Stimulated activated CD4-positive, alpha-beta T cell treated with anti-CD3 and anti-CD28 coated beads, Interleukin-12 subunit alpha, Interleukin-12 subunit beta, amount 100 ng/mL, for 4 hours (primary cell): ENCODE measurements at places on chromosomes 13 and 19.

GRCh38 chr19:51146751-51147150 lies 4.7 kb downstream of the SIGLEC7 start:
- no peak for DNase-seq

DNA sequence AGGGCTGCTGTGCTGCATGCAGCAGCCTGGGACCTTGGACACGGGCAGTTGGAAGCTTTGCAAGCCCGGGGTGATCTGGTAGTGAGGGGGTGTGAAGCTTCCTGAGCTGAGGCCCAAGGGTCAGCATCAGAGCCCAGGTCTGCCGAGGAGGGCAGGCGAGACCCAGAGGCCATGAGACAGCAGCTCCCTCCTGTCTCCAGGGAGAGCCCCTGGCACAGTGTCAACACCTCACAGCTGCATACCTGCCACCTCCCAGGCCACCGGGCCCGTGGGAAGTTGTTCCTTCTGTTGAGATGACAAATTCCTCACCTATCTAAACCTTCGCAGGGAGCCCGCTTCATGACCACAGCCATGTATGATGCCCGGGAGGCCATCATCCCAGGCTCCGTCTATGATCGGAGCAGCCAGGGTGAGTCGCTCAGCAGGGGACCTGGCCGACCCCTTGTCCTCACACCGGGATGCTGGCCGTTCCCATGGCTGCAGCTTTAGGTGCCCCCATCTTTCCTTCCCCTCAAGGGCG lies 32.1 kb downstream of the CERS1 start:
- DNase-seq = no peak

DNA sequence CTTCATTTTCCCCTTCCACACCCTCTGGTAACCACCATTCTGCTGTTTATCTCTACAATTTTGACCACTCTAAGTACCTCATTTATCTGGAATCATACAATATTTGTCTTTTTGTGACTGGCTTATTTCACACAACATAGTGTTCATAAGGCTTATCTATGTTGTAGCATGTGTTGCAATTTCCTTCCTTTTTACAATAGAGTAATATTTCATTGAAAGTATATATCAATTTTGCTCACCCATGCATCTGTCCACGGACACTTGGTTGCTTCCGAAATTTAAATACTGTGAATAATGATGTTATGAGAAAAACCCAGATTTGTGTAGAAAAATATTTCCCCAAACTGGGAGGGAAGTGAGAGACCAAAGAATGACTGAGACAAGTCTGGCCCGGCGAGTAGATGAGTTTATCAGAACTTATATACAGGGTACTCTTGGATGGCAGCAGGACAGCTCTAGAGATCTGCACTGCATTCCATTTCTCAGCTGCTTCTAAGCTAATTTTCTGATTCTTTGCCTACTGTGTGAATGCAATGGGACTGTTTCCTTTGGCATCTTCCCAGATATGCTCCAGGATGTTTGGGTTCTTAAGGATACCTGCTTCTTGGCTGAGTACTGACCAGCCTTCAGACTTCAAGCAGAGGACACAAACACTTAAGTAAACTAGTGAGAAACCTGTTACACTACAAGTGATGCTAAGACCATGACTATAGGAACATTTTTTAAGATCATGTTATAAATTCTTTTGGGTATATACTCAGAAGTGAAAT lies 834.0 kb upstream of the PCDH9 start:
- no peak for DNase-seq

DNA sequence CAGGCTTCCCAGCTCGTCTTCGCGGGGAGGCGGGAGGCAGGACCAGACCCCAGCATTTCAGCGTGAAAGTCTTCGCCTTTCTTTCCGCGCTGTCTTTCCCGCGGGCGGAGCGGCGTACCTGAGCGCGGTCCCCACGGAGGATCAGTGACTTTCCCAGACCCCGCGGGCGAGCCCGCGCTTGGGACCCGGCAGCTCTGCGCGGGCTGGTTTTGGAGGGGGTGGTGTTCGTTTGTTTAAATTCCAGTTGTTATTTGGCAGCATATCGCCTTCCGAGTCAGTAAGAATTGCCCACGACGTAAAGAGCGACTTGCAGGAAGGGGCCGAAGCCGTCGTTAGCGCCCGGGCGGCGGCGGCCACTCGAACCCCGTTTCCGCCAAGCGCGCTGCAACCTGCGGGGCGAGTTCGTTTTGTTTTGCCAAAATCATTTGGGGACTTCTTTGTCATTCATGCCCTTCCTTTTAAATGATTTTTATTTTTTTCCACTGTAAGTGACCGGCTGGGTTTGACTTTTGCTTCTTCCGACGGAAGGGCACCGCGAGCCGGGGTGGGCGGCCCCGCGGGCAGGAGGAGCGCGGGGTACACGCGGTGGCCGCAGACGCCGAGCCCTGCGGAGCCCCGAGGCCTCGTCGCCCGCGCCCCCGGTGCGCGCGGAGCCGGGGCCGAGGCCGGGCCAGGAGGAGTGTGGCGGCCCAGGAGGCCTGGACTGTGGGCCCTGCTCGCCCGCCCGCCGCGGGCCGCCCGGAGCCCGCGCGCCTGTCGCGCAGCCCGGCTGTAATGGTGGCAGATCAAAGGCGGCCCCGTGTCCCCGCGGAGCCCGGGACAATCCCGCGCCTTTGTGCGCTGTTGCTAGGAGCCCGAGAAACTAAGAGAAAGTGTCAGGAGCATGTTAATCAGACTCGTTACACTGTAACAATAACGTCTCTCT lies 75.9 kb downstream of the ZIC5 start:
- DNase-seq = peak; percentile 8

DNA sequence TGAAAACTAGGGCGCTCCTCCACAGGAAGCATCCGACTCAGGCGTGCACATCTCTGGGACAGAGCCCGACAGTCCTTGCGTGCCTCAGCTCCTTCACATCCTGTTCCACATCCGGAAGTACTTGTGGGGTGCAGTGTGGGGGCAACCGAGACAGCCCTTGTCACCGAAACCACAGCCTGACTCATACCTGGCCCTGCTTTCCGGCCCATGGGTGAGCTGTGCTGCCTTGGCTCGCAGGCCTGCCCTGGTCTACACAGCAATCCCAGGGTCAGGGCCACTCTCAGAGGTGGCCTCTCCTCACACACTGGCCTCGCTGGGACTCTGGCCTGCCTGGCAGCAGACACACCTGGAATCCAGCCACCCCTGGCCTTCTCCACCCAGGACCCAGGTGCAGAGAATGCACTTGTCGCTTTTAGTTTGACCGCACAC lies 100.4 kb downstream of the STK24 start:
- peak; percentile 72 for DNase-seq

GRCh38 chr19:39132344-39132969 lies 6.9 kb downstream of the PAK4 start:
- no peak for DNase-seq

DNA sequence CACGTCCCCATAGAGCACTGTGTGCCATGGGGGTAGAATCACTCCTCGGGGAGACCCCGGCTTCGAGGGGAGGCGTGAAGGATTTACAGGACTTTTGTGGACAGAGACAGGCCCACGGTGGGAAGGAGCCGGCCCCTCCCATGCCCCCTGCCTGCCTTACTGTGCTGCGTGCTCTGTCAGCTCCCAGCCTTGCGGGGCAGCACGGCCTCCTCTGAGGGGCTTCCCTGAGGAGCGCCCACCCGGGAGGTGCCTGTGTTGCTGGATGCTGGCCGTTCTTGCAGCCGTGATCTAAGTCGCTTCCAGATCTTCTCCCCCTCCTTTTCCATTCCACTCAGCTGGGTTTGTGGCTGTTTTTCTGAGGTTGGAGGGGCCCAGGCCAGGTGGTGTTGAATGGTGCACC lies 29.1 kb downstream of the PLEKHJ1 start:
- no peak for DNase-seq

GRCh38 chr13:25722893-25723292 lies 328.9 kb downstream of the SHISA2 start:
- DNase-seq = no peak

DNA sequence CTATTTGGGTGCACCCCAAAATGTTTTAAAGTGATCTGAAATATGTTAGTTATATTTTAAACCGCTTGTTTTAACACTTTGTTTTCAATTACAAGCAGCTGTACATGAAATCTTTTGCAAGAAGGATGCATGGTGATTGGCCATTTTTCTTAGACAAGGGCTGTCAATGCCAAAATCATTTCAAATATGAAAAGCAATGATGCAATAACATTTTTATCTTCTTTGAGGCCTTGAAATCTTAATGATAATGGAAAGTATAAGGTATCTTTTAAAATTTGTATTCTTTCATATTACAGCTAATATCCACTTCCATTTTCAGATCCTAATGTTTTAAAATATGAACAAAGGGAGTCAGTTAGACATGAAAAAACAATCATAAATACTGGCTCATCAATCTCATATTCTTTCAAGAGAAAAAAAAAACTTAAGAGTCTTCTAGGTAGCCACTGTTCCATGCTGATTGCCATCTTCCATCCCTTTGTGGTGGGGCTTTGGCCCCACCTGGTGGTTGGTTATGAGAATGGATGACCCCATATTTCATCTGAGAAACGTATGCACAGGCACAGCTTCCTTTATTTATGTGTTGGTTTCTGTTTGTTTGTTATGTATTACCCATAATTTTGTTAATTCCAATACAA lies 330.3 kb upstream of the MIR17HG start:
- DNase-seq = peak; percentile 2

DNA sequence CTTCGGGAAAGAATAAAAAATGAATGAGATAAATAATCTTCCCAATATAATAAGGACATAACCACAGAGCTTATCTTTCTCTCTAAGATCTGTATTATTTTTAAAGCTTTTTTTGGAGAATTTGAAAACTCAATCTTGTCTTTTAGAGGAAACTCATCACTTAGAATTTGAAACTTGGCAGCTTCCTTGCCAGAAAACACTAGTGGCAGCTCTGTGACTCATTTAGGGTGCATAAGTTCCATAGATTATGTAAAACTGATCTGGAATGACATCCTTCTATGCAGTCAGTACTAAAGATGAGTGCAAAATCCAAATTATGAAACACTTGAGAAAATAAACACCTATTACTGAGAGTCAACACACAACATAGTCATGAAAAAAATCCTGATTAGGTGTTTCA lies 848.0 kb downstream of the DACH1 start:
- DNase-seq = no peak

DNA sequence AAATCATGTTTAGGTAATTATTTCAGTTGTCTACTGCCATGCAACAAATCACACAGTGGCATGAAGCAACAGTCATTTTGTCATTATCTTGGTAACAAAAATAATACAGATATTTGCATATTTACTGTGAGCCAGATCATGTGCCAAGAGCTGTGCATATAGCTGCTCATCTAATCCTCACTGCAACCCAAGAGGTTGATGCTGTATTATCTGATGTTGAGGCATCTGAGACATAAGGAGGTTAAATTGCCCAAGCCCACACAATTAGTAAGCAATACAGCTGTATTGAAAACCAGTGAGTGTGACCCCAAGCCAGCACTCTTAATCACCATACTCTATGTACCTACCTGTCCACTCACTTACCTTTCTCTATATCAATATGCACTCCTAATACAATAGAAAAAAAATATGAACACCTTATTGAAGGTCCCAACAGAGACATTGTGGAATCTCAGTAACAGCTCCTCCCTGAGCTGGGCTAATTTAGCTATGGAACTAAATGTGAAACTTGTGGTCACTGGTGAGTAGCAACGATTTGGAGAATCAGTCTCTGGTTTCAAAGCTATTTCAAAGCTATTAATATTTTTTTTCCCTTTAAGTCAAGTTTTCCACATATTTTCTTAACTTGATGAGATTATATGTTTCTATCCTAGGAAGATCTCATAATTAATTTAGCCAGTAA lies 185.2 kb downstream of the KLF12 start:
- no peak for DNase-seq

GRCh38 chr19:917323-918151 lies at the start of gene KISS1R:
TSS of gene KISS1R (plus strand) at chr19:917333. CDS start at chr19:917503, 170 bp downstream.
- DNase-seq = peak; percentile 48

GRCh38 chr19:17105556-17105955 lies 30.0 kb downstream of the MYO9B start:
- DNase-seq = no peak

GRCh38 chr19:38004186-38004520 lies 97.1 kb downstream of the SIPA1L3 start:
- no peak for DNase-seq

DNA sequence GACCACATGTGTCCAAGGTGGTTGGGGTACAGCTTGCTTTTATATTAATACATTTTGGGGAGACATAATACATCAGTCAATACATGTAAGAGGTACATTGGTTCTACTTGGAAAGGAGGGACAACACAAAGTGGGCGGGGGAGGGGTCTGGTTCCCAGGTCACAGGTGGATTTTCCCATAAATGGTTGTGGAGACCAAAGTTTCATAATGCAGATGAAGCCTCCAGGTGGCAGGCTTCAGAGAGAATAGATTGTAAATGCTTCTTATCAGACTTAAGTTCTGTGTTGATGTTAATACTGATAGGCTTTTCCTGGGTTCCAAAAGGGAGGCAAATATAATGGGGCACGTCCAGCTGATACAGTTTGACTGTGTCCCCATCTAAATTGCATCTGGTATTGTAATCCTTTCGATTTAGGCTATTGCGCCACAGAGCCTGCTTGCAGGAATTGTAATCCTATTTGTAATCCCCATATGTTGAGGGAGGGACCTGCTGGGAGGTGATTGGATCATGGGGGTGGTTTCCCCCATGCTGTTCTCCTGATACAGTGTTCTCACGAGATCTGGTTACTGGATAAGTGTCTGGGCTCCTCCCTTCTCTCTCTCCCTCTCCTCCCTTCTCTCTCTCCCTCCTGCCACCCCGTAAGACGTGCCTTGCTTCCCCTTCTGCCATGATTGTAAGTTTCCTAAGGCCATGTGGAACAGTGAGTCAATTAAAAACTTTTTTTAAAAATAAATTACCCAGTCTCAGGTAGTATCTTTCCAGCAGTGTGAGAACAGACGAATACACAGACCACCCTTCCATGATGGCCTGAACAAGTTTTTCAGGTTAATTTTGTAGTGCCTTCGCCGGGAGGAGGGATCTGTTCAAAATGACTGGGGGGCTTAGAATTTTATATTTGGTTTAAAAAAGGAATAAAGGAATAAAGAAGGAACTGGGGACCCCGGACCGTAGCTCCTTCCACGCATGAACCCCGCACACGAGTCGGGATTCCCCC lies 44.9 kb downstream of the ZNF823 start:
- DNase-seq = no peak

DNA sequence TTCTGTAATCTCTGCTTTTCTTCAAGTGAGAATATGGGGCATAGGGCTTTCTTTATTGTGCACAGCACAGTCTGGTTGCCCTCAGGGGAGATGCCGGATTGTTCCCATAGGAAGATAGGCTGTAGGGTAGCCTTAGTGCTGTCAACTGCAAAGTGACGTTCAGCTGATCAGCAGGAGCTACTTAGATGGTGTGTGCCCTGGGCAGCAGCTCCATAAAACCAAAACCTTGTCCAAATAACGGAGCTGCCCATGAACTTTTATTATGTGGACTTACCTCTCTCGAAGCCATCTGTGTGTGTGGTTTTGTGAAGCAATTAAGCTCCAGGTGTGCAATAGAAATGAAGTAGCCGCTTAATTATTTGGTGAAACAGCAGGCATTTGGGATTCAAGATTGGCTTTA lies 120.0 kb upstream of the RNF113B start:
- no peak for DNase-seq
